GM13976 (cell line): ENCODE measurements at places on chromosomes 11 and 22.

DNA sequence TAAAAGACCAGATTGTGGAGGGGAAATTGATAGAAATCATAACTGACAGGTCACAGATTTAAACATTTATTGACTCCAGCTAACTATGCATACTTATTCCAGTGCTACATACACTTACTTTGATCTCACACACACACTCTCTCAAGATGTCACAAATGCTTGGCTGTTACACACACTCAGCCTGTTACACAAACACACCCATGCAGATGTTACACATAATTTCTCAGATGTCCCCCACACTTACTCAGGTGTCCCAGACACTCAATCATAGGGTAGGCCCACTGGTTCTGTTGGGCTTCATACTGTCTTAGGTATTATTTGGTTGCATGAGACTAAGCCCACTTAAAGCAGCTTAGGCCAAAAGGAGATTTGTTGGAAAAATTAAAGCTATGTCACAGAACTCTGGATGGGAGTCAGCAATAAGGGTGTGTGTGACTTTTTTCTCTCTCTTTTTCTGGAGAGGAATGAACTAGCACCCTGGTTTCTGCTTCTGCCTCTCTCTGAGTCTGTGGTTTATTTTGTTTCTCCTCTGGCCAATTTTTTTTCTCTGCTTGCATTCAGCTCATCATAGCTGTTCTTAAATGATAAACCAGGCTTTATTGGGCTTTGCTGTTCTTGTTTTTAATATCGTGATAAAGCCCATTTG is 179.4 kb downstream of the INSC start:
- no peak for DNase-seq

DNA sequence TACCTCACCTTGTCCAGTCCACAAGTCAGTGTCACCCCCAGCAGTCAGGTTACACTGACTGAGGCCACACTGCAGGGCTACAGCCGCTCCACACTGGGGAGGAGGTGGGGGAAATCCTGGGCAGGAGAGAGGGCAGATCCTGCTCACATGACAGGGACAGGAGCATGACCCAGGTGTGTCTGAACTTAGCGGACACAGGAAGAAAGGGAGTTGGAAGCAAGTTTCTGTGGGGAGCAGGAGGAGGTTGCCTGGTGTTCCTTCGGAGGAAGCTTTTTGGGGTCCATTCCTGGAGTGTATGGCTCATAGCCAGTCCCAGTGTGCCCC is 5.9 kb downstream of the MMP11 start:
- DNase-seq, result no peak

DNA sequence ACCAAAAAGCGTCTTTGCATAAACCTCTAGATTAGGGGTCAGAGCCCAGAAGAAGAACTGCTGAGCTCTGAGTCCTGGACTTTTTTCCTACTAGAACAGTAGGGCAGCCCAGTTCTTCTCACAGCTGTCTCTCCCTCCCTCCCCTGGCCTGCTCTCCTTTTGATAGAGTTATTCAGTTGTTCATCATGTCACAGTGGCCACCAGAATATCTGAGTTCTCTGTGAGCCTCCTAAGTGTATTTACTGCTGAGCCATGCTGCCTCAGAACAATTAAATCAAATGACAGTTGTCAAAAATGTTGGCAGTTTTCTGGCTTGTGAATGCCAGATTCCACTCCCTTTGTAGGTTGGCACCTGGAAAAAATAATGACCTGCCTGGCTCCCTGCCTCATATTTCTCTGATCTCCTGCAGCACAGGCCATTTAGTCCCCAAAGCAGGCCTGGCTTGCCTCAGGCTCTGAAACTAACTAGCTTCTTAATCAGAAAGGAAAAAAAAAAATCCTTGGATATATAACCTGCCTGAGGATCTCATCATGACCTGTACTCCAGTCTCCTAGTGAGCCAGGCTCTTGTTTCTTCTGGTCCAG is 377.4 kb upstream of the LARGE1 start:
- no peak for DNase-seq

- no peak for DNase-seq
These were observed 38.0 kb upstream of the PDE2A start for GRCh38 chr11:72712168-72712751.

- DNase-seq, result no peak
These were observed 72.2 kb downstream of the LINC01488 start for GRCh38 chr11:69553416-69554357.

GRCh38 chr11:11022125-11022730 is 164.4 kb upstream of the ZBED5 start:
- DNase-seq, result peak; percentile 38

DNA sequence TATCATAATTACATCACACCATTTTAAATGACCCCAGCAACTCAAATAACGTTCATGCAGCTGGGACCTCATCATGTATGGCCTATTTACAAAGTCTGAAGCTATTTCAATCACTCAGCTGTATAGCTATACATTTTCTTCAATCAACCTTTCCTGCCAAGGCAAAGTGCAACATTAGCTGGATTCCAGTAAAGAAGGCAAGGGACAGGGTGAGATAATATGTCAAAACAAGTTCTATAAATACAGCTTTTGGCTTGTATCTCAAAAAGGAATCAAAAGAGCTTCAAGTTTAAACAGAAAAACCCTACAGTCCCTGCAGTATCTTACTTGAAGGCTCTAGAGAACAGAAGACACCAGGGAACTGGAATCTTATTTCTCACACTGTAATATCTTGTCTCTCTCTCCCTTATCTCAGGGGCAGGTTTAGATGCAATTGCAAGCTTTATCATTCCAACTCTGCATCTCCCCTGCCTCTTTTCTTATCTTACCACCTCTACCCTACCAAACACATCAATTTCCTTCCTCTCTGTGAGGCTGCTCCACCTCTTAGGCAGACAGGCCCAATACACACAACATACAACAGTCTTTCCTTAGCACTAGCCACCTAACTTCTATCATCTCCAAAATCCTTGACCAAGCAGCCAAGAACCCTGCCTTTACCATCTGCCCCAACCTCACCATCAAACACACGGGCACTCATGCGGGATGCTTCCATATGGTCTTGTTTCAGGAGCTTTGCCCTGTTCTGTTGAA is 34.5 kb downstream of the CELF1 start:
- no peak for DNase-seq

- no peak for DNase-seq
These were observed 166.8 kb upstream of the NCAM1 start for GRCh38 chr11:112794331-112794846.

DNA sequence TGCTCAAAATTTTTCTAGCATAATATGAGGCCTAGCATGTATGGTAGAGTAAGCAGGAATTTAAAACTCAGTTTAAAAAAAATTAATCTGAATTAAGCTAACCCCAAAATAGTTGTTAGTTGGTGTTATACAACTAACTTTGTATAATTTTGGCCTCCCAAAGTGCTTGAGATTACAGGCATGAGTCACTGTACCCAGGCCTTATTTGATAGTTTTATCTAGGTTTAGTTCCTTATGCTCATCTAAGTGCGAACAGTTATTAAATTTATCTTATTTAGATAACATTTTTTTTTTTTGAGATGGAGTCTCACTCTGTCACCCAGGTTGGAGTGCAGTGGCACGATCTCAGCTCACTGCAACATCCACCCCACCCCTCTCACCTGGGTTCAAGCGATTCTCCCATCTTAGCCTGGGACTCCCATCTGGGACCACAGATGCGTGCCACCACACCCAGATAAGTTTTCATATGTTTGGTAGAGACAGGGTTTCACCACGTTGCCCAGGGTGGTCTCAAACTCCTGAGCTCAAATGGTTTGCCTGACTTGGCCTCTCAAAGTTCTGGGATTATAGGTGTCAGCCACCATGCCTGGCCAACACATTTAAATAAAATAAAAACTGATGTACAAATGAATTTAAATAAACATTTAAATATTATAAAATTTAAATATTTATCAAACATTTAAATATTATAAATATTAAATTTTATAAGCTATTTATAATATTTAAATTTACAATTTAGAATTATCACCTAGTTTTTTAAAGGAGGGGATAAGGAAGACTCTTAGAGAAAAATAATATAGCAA is 7.5 kb downstream of the IL18 start:
- no peak for DNase-seq

DNA sequence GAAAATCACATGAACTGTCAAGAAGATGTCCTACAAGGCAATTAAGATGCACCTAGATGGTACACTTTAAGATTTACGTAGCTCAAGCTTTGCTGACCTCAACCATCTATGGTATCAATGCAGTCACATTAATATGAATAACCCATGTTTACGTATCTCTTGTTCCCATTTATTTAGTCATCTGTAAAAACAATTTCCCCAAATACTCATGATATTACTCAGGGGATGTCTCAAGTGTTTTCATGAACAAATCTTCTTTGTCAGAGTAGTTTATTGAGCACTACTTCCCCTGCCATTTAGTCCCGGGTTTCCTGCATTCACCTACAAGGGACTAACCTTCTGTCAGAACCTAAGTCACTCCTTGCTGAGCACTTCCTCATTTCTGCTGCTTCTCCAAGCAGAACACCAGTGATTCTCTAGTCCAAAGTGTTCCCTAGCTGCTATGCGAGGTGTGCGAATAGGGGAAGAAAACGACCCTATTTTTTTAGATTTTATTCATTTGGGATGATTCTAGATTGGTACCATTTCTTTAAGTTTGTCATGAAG is 554.3 kb upstream of the LRRC4C start:
- DNase-seq, result no peak

- DNase-seq, result no peak
These were observed 49.4 kb downstream of the SHANK2 start for GRCh38 chr11:71202966-71203365.

DNA sequence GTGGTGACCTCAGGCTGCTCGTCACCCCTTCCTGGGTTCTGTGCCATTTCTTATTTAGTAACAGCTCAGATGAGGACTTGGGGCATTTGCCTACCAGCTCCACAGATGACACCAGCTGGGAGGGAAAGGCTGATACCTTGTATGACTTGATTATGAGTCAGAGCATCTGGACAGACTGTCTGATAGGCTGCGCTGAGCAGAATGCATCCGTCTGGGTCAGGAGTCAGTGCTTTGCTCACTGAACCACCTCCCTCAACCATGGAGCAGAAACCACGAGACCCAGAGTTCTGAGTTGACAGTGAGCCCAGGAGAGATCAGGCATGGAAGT is 6.8 kb downstream of the ST14 start:
- DNase-seq, result no peak

GRCh38 chr11:132556316-132556715 is 976.0 kb downstream of the OPCML start:
- DNase-seq, result no peak

GRCh38 chr11:28636566-28636965 is 528.4 kb downstream of the METTL15 start:
- DNase-seq, result no peak

DNA sequence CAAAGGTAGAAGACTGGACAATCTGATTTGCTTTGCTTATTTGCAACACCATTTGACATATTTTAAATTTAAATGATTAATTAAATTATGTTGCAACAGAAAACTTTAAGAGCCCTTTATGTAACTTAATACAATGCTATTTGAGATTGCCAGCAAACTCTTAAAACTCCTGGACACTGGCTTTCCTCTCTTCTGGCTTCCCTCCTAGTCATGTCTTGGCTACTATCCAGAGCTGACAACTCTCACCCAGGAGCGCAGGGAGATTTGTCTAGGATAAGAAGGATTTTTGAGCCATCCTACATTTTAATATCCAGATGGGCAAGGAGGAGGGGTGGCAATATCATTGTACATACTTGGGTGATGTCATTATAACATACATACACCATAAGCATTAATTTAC is 134.3 kb downstream of the ELP4 start:
- no peak for DNase-seq

DNA sequence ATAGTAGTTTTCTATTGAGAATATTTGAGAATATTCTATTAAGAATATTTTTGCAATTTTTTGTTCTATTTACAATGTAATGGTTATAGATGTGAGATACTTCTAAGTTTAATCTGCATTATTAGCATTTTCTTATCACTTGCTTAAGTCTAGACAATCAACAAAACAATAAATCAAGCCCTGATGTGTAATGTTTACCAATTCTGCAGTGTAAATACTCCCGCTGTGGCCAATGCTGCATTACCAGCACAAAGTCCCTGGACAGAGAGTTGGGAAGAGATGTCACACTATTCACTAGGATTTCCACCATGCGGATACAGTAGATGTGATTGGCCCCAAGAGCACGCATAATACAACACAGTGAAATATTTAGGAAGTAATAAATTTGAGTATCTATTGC is 47.6 kb upstream of the GCAT start:
- DNase-seq, result no peak

- no peak for DNase-seq
These were observed 1525.8 kb downstream of the BRD1 start for GRCh38 chr22:48301908-48302307.

- no peak for DNase-seq
These were observed 4.7 kb downstream of the CTSC start for GRCh38 chr11:88332851-88333250.

DNA sequence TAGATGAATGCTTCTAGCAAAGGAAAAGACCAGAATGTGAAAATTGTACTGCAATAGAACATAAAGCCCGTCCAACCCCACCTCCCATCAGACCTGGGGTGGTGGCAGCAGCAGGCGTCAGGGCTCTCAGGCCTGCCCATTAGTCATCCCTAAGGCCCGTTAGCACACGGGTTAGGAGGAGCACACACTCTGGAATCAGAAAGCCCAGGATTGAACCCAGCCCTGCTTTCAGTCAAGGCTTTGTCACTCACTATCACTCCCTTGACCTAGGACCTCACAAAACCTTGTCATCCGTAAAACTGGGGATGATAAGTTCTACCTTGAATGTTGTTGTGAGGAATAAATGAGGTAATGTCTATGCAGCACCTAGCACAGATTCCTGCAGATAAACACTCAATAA is 26.9 kb downstream of the MICAL3 start:
- DNase-seq, result no peak

GRCh38 chr22:49514641-49515040 is 313.0 kb downstream of the BRD1 start:
- no peak for DNase-seq

DNA sequence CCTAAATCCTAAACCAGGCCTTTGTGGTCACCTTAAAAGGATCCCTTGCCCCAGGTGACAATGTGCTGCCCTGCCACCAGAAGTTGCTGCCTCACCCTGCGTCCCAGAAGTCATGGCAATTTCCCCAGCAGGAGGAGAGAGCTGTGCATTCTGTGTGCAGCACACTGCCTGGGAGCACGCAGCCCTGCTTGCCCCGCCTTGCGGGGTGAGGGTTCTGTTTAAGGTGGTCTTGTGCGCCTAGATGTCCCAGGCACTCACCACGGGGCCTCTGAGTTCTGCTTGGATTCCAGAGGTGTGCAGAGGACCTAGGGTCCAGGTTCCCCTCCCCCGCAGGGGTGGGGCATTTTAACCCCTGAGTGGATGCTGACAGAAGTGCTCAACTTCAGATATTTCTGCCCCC is 95.0 kb downstream of the GRAMD1B start:
- no peak for DNase-seq

DNA sequence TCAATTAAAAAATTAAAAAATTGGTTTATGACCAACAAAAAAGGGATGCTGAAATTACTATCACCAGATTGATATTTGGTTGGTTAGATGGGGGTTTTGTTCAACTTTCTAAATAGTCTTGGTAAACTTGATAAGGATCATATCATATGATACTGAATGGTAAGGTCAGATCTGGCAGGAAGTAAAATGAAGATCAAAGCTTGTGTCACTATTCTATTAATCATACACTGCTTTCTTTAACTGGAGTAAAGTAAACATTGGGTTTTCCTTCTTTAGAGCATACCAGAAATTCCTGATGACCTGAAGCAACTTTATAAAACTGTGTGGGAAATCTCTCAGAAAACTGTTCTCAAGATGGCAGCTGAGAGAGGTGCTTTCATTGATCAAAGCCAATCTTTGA is 40.2 kb downstream of the RRM1 start:
- DNase-seq, result no peak

GRCh38 chr11:86699040-86699791 is 26.8 kb upstream of the ME3 start:
- no peak for DNase-seq

GRCh38 chr11:82848829-82849228 is 51.4 kb downstream of the PRCP start:
- DNase-seq, result no peak
